ENCODE measurements at places on chromosomes 2 and 18.

DNA sequence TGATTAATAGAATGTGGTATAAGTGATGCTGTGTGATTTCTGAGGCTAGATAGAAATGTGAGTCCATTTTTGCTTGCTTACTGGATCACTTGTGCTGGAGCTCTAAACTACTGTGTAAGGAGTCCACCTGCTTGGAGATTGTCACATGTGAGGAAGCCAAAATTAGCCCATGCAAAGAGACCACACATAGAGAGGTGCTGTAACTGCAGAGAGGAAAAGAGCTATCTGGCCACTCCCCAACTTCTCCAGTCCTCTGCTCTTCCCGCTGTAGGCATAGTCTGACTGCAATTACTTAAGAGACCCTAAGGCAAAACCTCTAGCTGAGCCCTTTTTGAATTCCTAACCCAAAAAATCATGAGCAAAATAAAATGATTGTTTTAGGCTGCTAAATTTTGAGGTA lies 120.6 kb upstream of the FBXO11 start:
- DNase-seq, result no peak

DNA sequence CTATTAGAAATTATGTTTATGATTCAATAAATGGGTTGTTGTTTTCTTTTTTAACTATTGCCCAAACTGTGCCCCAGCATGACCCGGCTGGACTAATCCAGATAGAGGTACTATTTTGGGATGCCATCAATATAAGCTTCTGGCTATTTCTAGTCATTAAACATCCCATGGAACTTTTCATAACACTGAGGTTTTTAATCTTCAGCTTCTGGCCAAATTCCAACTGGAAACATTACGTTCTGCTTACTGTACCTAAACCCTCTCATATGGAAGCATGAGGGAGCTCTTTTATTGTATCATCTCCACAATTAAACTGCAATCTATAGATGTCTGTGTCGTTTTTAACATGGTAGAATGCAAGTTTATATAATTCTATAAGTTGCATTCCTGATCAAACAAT lies 674.7 kb downstream of the ARHGAP15 start:
- DNase-seq, result no peak

DNA sequence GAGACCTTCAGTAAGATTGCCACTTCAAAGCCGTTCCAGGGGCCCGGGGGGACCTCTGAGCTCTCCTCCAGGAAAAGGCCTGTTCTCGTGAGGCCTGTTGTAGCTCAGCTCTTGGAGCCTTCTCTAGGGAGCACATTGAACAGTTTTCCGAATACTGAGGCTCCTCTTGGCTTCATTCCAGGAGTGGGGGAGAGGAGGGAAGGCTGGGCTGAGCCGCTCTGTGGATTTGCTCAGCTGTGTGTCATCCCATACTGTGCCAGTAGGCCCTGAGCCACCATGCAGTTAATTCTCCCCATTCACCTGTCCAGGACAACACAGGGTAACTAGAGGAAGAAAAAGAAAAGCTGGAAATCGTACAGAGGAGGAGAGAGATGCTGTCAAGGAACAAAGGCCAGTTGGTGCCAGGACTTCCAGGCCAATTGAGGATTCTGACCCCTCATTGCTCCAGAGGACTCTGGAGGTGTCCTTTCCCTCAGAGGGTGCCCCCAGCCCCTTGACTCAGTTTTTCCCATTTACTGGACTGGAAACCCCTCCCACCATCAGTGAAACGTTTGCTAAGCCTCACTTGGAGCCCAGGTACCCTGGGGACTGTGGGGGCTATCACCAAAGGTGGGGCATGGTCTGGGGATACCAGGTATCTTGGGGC lies 41.4 kb downstream of the HS1BP3 start:
- no peak for DNase-seq

GRCh38 chr2:12587729-12588522 lies 128.8 kb upstream of the TRIB2 start:
- DNase-seq, result no peak

DNA sequence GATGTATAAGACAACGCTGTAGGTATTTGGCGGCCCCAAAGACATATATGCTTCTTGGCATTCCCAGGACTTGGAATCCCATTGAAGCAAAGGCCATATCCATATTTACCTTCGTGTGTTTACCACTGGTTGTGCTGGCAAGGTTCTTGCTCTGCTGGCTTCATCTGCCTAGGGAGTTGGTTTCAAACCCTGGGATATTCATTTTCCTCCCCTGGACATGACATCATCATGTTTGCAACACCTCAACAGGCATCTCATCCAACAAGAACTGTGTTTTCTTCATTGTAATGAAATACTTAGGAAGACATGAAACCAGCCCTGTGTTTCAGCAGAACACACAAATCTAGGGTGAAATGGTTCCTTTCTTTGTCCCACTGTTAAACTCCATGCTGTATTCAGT lies 77.9 kb upstream of the PHLPP1 start:
- DNase-seq, result no peak

GRCh38 chr2:207768866-207769596 lies 675 bp downstream of the FZD5 start:
- no peak for DNase-seq

GRCh38 chr2:239790313-239790712 lies 234.8 kb downstream of the NDUFA10 start:
- DNase-seq, result no peak

- no peak for DNase-seq
Measured at GRCh38 chr2:166181813-166182154, 54.0 kb upstream of the SCN1A start.

DNA sequence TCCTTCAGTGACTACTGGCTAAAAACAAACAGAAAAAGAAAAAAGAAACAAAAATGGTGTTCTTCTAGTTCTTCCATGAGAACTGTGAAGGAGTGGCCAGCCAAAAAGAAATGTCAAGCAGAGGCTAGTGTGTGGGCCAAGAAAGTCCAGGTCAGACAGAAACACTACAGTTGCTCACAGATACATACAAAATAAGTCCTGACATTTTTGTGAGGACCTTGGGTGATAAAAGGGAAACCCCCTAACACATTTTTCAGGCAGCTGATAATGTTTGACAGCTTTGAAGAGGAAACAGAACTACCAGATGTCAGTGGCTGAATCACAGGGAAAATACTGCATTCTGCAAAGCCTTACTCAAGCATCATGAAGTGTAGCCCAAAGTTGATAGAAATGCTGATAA lies 28.1 kb downstream of the ARHGAP25 start:
- DNase-seq, result no peak

DNA sequence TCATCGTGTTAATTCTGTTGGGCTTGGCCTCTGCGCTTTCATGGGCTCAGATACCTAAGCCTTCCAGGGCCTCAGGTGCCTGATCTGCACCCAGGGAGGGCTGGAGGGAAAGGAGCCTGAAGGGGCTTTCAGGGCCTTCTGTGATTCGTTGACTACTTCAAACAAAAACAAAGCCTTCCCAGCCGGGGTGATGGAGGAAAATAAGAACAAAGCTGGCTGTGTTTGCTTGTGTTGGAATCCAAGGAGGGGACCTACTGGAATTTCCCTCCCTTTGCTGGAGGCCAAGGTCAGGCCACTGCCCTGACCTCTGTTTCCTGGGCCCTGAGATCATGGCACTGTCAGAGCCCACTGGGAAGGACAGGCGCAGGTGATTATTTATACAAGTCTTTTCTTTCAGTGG lies 135.3 kb downstream of the KLHL29 start:
- no peak for DNase-seq

GRCh38 chr2:137535897-137536296 lies 428.4 kb upstream of the HNMT start:
- no peak for DNase-seq

- no peak for DNase-seq
Measured at GRCh38 chr2:96143231-96143847, 1.9 kb downstream of the DUSP2 start.

DNA sequence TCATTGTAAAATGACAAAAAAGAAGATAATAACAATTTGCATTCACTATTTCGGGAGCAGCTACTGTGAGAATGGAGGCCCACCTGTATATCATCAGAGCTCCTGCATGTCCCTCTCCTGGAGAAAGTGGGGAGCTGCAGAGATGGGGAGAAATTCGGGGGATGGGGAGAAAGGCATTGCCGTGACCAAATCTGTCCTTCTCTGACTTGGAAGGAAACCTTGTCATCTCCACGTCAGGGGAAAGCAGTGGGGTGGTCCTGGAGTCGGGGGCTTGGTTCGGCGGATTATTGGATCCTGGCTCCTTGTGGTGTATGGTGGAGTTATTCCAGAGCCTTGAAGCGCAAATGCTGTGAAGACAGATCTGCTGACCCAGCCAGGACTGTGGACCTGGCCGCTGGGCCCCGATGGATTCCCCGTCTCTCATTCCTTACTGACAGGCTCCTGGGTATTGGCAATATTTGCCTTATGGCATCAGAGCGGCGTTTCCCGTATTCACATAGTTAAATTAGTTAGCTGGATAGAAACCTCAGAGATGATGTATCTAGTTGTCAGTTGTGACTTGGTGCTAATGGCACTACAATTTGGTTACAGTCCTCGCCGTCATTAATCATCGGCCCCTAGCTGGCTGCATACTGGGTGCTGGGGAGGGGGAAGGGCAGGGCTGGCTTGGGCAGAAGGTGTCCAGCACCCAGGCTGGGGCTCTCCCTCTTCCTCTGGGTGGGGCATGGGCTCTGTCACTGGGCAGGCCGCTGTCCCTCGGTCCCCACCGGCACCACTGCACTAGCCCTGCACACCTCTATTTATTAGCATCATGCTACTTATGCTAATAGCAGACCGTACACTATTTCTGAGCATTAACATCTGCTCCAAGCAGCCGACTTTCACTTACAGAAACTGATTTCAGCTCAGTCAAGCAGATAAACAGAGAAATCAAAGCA lies 31.7 kb downstream of the CELF4 start:
- DNase-seq, result no peak

DNA sequence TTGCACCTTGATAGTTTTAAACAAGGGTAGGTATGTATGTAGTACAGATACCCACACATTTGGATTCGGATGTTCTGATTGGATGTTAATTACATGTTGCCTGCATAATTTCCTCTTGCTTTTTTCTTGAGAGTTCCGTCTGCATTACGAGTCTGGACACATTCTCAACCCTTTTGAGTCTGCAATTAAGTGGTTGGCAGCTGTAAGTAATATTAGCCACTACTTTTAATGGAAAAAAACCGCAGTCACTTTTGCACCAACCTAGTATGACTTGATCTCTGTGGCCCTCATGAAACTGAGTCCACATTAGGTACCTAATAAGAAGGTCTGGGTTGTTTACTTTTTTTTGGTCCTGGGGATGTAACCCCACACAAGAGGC lies 217.3 kb downstream of the VAPA start:
- no peak for DNase-seq

DNA sequence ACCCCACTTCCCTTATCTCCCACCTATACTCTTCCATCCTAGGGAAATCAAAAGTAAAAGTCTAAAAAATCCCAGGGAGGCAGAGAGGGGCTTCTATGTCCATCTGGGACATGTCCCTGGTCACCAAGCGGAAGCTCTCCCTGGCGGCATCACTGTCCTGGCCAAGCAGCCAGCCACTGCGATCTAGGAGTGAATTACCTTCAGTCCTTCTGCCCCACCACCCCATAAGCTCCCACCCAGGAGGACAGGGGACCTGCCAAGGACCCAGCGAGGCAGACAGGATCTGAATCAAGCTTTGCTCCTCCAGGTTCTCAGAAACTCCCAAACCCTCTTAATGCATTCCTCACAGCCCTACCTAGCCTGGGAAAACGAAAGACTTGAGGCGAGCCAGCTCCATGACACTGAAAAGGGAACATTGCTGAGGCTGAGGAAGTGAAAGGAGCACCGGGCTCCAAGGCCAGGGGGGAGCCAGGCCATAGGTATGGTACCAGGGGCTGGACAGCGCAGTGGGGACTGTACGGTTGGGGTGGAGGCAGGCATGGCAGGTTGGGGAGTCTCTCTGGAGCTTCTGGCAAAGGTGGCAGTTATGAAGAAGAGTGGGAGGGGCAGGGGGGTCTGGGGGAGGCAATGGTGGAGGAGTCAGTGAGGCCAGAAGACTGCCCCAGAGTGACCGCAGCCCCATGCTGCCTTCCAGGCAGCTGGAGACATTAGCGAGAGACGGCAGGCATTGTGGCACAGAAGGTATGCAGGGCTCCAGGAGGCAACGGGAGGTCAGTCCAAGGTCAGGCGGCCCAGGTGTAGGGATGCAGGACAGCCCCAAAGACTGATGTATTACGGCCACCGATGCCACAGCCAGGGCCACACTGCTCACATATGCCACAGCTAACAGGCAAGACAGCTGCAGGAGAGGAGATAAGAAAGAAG lies 2.7 kb upstream of the SLC23A3 start:
- no peak for DNase-seq

DNA sequence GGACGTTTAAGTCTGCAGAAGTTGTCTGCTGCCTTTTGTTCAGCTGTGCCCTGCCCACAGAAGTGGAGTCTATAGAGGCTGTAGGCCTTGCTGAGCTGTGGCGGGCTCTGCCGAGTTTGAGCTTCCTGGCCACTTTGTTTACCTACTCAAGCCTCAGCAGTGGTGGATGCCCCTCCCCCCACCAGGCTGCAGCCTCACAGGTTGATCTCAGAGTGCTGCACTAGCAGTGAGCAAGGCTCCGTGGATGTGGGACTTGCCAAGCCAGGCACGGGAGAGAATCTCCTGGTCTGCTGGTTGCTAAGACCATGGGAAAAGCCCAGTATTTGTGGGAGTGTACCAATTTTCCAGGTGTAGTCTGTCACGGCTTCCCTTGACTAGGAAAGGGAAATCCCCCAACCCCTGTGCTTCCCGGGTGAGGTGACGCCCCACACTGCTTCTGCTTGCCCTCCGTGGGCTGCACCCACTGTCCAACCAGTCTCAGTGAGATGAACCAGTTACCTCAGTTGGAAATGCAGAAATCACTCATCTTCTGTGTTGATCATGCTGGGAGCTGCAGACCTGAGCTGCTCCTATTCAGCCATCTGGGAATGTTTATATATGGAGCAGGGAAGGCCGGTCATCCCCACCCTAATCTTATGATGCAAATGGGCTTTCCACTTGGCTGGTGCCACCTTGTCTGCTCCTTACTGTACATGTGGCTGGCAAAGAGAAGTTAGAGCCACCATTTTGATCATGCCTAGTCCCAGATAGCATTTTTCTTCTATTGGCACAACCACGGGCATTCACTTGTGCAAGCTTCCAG lies 156.9 kb upstream of the ITGA6 start:
- no peak for DNase-seq

DNA sequence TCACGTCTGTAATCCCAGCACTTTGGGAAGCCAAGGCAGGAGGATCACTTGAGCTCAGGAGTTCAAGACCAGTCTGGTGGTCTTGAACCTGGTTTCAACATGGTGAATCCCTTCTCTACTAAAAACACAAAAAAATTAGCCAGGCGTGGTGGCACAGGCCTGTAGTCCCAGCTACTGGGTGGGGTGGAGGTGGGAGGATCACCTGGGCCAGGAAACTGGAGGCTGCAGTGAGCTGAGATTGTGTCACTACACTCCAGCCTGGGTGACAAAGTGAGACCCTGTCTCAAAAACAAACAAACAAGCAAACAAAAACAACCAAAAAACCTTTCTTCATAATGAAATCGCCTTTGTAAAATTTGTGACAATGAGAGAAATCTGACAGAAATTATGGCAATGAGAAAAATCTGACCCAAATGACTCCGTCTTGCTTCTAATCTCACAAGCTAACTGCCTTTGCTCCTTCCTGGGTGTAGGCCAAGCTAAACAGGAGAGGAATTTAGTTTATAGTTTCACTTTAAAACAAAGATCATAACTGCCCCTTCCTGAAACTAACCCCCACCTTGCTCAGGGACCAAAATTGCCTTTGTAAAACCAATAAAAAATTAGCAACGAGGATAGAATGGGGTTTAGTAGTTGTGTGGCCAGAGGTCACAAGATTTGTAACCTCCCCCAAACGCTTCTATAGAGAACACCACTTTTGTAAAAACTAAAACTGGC lies 60.7 kb upstream of the KIF5C start:
- DNase-seq, result no peak

- no peak for DNase-seq
Measured at GRCh38 chr18:61127714-61128467, 205.3 kb upstream of the CDH20 start.

All from esophagus squamous epithelium (tissue), 5 donors.